ENCODE measurements at places on chromosomes 6 and 20.

GRCh38 chr6:117521791-117522502 is 39.5 kb downstream of the DCBLD1 start:
- no peak for DNase-seq

DNA sequence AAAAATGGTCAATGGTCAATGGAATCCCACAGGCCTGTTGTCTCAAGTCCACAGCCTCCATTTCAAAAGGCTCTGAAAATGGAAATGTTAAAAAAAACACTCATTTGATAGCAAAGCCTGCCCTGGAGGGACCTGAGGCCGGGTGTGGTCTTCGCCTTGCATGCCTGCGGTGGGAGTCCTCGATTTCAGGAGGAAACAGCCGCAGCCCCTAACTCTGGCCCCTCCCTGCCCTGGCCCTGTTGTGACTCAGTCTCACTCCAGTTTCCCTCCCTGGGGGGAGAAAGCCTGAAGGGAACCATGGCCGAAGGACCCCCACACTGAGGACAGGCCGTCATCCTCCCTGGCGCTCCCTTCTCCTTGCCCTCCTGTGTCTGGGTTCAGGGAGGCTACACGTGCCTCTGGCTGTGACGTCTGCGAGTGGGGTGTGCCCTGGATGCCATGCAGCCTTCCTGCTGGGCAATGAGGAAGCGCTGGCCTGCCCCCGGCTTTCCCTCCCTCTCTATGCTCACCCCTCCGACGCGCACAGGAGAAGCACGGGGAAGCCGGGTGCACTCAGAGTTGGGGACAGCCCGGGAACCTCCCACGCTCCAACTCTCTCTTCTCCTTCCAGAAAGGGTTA is 9.2 kb downstream of the BHLHE23 start:
- DNase-seq = no peak

DNA sequence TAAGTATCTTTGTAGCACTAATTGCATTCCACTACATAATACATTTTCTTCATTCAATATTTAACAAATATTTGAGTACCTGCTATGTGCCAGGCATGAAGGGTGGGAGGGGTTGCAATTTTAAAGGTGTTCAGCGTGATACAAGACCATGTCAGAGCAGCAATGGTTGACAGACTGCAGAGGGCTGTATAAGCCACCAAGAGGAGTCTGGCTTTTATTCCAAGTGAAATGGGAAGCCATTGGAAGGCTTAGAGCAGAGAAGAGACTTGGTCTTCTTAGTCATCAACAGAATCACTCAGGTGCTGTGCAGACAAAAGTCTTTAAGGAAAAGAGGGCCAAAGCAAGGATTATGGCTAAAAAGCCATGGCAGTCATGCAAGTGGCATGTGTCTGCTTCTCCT is 360.8 kb upstream of the ARID1B start:
- no peak for DNase-seq

DNA sequence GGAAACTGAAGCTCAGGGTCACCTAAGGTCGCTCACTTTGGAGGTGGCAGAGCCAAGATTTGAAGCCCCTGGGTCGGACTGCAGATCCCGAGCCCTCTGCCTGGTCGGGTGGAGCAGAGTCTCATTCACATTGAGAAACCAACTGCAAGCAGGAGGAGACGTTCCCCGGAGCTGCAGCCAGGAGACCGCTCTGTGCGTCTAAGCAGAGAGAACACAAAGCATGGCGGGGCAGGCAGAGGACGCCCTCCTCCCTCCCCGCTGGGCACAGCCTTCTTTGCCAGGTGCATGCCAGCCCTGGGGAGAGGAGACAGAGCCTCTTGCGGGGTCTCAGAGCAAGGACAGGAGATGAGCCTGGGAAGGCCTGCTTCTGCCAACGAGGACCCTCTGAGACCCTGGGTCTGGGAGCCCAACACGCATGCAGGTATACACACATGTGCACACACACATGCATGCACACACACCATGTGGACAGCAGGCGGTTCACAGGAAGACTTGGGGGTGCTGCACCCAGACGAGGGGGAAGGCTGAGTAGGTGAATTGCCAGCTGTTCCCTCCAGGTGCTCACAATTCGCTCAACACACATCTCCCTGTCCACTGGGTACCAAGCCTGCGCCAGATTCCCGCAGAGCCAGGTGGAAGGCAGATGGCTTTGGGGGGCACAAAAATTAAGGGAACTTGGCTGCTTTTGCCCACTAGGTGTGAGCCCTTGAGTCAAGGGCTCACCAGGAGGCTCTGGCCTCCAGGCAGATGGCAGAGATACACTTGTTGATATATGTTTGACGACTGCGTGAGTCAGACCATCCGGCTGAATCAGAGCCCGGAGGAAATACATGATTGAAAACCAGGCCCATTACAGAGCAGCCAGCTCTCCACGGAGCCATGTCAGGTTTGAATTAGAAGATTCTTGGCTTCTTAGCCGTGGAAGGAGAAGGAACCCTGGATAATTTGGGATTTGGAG is 5.5 kb upstream of the NTSR1 start:
- DNase-seq = peak; percentile 78

DNA sequence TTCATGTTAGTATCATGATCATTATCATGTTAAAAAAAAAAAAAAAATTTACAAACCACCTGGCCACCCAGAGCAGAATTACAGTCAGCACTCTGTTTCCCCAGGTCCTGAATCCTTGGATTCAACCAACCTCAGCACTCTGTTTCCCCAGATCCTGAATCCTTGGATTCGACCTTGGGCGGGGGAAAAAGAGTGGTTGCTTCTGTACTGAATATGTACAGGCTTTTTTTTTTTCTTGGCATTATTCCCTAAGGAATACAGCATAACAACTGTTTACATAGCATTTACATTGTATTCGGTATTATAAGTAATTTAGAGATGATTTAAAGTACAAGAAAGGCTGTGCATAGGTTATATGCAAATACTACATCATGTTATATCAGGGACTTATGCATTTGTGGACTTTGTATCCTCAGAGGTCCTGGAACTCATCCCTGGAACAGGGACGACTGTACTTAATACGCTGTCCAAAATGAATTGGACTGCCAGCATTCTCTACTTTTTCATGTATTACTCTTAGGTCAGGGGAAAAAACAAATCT is 31.2 kb downstream of the GCNT2 start:
- DNase-seq = peak; percentile 12

DNA sequence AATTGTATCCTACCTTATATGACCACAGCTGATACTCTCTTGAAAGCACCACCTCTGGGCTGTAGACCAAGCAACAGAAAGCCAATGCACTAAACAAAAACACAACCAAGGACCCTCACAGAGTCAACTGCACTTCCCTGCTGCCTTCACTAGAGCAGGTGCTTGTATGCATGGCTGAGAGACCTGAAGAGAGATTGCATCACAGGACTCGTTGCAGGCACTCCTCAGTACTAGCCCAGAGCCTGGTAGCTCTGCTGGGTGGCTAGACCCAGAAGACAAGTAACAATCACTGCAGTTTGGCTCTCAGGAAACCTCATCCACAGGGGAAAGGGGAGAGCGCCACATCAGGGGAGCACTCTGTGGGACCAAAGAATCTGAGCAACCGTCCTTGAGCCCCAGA is 521.6 kb upstream of the IMPG1 start:
- DNase-seq = no peak

DNA sequence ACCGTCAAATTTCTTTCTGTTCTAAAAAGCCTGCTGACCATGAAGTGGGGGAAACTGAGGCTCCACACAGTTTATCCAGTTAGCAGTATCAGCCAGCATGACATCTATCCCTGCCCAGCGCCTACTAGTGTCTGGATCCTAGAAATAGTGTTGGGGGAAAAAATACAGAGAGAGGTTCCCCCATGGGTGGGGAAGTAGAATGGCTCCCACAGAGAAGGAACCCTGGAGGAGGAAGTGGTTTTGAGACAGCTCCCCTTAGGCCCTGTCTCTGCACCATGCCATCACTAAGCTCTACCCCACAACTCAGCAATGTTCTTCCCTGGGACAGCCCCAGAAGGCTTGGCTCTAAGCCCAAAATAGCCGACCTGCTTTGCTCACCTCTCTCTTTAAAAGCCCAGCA is 153.4 kb downstream of the MBOAT1 start:
- no peak for DNase-seq

DNA sequence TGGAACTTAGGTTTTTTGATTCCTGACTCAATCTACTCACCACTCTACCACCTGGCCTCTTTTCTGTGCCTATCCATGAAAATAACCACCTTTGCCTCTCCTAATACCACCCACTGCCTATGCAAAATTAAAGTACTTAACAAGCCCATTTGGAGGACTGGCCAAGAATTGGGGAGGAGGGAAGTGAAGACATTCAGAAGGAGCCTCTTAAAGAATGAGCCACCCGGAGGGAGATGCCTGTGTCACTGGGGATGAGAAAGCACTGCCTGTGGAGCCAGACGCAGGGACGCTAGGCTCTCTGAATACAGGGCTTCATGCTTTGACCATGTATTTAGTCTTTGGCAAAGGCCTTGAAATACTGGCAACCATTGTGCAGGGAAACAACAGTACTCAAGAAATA is 40.0 kb upstream of the MRPS10 start:
- DNase-seq = no peak

DNA sequence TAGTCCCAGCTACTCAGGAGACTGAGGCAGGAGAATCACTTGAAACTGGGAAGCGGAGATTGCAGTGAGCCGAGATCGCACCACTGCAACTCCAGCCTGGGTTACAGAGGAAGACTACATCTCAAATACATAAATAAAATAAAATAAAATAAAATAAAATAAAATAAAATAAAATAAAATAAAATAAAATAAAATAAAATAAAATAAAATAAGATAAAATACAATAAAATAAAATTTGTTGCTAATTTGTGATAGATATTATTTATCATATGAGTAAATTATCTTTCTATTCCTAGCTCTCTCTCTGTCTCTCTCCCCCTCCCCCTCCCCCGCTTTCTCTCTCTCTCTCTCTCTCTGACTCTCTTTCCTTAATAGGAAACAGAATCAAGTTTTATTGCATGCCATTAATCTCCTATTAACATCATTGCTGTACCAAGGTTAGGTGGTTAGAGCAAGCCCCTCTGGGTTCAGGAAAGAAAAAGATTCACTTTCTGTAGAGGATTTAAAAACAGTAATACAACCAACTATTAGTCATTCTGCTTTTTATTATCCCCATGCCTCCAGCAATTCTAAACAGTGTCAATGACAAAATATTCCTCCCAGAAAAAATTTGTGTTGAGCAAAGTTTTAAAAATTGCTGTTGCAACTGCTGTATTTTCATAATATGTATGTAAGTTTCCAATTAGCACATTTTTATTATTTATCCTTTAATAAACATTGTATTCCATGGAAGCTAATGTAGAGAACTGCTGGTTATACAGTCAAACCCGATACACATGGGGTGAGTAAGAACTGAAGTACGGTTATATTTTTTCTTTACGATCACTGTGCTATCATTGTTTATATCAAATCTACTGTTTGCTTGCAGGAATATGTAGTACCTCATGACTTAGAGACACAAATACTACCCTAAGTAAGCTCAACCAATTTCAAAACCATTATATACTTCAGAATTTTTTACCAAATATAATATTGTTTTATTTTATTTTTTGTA is 22.1 kb downstream of the BMP5 start:
- DNase-seq = no peak

DNA sequence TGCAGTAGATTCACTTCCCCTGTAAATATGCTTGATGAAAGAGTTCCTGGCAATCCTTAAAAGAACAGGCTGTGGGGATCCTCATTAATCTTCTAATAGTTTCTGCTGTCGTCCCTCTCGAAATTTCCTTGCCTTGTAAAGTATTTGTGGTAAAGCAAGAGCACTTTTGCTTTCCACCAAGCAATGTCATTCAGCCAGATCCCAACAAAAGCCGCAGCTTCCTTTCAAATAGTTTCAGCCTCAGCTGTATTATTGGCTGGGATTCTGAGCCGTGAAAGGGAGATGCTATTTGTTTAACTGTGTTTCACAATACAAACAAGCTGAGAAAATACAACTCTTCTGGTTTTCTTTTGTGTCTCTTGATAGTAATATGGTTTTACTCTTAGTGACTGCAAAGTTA is 48.9 kb upstream of the EPHA7 start:
- DNase-seq = no peak

DNA sequence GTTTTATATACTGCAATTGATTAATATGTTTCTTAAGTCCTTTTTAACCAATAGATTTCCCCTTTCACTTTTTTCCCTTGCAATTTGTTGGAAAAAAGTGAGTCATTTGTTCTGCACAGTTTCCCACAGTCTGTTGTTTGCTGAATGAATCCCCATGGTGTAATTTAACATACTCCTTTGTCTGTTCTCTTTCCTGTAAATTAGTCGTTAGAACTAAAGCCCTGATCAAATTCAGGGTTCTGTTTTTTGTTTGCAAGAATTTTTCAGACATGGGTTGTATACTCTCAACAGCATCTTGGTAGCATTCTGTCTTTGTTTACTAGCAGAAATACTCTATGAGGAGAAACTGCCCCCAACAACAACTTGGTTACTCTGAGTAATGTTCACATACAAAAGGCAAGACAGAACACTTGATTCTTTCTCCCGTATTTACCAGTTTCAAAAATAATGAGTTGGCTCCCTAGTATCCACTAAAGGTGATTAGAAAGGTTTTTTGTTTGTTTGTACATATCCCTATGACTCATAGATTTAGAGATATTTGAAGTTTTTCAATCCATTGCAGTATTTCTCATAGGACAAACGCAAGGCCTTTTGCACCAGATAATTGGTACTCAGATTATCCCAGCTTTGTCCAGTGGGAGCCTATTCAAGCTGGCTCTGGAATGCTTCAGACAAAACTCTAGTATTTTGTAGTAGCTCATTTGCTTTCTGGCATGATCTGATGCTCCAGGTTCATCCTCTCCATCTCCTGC is 16.5 kb downstream of the BLOC1S5 start:
- DNase-seq = no peak

DNA sequence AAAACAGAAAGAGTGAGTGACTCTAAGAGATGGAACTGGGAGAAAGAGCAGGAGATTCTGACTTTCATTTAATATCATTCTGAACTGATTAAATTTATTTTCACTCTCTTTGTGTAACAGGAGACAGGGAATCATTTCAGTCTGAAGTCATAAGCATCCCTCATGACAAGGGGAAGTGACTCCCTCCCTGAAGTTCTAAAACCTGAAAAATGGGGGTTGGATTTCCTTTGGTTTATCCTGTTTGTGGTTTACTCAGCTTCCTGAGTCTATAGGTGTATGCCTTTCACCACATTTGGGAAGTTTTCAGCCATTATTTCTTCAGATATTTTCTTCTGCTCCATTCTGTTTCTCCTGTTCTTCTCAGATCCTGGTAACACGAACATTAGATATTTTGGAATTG is 3.4 kb upstream of the FKBP1A start:
- DNase-seq = no peak
